Fibroblast of mammary gland (primary cell): ENCODE measurements at places on chromosomes 1 and 21.

DNA sequence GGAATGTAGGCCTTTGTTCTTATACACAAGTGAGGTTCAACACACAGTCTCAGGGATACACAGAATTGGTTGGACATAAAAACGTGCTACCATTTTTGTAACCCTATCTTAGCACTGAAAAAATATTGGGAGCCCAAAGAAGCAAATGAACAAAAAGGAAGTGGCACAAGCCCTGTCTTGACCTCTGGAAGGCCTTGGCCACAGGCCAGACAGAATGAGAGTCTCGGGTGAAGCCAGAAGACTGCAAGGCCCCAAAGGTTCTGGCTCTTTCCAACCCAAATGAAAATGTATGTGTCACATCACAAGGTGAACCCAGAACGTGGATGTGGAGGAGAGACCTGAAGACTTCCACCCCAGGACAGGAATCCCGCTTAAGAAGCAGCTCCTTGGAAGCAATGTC, 57.3 kb downstream of the PGBD5 start:
- DNase-seq = no peak

- DNase-seq = peak; percentile 79
These were observed 5.1 kb downstream of the KCNJ15 start for GRCh38 chr21:38261851-38262250.

DNA sequence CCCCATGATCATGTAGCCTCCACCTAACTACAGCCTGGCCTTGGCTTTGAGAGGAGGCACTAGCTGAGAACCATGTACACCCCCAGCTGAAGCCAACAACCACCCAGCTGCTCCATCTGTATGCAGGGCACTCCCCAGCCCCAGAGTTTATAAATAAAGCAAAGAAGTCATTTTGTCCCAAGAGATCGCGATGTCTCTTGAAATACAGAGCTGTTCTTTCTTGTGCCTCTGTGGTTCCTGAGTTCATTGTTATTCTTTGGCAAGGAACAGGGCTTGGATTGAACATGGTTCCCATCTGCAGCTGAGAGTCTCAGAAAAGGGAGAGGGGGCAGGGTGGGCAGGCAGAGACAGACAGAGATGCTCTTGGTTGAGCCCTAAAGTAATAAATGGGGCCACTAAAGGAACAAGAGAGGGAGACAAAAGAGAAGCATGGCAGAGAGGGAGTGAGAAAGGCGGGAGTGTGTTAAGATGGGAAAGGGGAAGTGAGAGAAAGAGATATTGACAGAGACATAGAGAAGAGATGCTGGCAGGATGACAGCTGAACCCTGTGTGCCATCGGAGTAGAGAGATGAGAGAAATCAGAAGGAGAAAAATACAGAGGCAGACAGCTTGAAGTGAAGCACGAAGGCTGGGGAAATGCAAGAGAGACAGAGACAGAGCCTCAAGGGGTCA, 63.3 kb downstream of the TNR start:
- DNase-seq = no peak

- DNase-seq = no peak
These were observed 8.1 kb upstream of the GADD45A start for GRCh38 chr1:67676946-67677345.
